M059J (cell line): ENCODE measurements at places on chromosomes 1 and 21. TPM values are rescaled to one million over a fixed set of nuclear protein-coding genes. Genes with fewer than 3 reads are reported as not detected.

The ADAMTS1 gene
- total RNA-seq, result 58.6 and 94.4 TPM in 2 replicates

The CTSS gene
- 26.7 and 69.1 TPM in 2 replicates for total RNA-seq

The CYP4A22 gene
- total RNA-seq, result not detected in 2 replicates

The ANXA9 gene
- 0.25 TPM in 1 of 2 replicates, not detected in the other for total RNA-seq

The C1orf116 gene
- not detected in 2 replicates for total RNA-seq

The ABCD3 gene
- total RNA-seq, result 42.8 and 73.5 TPM in 2 replicates

The PEA15 gene
- total RNA-seq, result 217 and 240 TPM in 2 replicates

The TACSTD2 gene
- total RNA-seq, result not detected in 2 replicates

The FAM229A gene
- 0.42 and 1.2 TPM in 2 replicates for total RNA-seq

The SERTAD4 gene
- total RNA-seq, result 1.8 and 4.2 TPM in 2 replicates

The SPRR2F gene
- total RNA-seq, result not detected in 2 replicates

The FRRS1 gene
- total RNA-seq, result 12.8 and 14.7 TPM in 2 replicates

The AVPR1B gene
- total RNA-seq, result not detected in 2 replicates
